ENCODE measurements at places on chromosomes 12 and 14. TPM values are rescaled to one million over a fixed set of nuclear protein-coding genes. Genes with fewer than 3 reads are reported as not detected.

Gene RIPK3
- total RNA-seq, result 1.7 TPM

DNA sequence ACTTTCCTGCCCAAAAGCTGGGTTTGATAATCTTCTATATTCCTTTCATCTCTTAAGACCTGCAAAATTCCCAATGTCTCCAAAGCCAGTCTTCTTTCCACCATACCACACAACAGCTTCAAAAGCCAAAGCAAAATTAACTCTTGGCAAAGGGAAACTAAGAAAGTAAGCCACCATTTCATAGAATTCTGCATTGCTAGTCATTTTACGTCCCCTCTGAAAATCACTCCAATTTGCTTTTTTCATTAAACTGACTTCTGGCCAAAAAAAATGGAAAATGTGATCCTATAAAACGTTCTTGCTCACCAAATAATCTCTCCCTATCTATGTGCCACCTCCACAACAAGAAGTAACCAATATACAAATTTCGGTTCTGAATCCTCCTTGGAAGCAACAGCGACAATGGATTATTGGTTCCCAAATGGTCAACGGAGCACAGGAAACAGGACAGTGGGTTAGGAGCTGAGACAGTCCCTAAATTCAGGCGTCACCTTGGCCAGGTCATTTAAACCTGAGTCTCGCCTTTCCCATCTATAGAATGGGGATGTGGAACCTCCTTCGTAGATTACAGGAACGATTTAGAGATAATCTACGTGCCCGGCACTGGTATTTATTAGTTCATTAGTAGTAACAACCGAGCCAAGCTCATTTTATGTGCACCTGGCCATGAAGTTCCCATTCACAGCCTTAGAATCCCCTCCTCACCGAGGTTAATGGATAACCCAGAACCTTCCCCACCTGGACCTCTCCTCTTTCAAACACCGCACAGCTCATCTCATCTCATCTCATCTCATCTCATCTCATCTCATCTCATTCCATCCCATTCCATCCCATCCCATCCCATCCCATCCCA, 1.2 kb downstream of the NT5DC3 start:
- DNase-seq, result no peak

DNA sequence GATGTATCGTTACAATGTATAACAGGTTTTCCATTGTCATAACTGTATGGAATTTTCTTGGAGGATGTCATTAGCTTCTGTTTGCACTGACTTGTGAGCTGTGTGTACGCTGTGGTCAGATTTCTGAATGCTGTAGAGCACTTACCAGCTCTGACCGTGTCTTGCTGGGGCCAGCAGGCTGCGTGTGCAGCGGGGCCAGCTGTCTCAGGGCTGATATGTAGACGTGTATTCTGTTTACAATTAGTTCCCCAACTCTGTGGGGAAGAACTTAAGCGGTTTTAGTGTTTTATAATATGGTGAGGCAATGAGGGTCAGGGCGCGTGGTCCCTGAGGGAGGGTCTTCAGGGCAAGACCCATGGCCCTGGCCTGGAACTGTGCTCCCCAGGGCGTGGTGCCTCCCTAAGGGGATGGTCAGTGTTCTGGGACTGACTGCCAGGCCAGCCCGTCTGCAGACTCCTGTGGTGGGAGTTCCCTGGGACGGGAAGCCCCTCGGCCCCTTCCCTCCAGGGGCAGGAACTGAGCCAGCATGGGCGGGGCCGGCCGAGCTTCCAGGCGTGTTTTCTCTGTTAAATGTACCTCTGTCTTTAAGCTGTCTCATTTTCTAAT, 18.7 kb downstream of the XRCC3 start:
- DNase-seq, result peak; percentile 68

GRCh38 chr14:45246151-45246550, 6.9 kb downstream of the MIS18BP1 start:
- DNase-seq, result no peak

- no peak for DNase-seq
Measured at GRCh38 chr12:130880411-130880885, 8.6 kb downstream of the RAN start.

Gene OR4E2
- total RNA-seq, result not detected

Gene SLC6A12
- 1.4 TPM for total RNA-seq

- DNase-seq, result no peak
Measured at GRCh38 chr14:56149995-56150394, 31.8 kb downstream of the PELI2 start.

GRCh38 chr12:11713202-11713601, 63.7 kb downstream of the ETV6 start:
- no peak for DNase-seq

- DNase-seq, result no peak
Measured at GRCh38 chr14:27686137-27686536, 1080.5 kb upstream of the FOXG1 start.

DNA sequence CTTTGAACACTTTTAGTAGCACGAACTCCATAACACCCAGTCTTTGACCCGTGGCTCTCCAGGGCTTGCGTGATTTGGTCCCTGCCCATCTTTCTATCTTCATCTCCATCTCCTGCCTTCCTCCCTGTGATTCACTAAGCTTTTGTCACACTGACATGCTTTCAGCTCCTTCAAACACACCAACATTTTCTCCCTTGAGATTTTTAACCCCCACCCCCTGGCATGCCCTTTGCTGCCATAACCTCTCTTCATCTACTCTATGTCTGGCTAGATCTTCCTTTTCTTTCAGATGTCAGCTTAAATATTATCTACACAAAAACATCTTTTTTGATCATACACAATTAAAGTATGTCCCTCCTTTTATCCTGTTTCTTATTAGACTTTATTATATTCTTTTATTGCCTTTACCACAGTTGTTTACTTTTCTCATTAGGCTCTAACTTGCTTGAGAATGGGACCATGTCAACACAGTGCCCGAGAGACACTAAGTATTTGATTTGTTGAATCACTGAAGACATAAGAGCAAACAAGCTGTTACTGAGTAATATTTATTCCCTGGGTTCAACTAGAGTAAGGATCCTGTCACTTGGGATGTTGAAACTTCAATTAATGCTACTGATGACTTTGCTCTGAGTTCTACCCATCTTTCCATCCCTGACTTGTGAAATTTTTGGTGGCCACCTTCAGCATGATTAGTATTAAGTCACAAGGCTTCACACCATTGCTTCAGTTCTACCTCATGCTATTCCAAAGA, 387.3 kb downstream of the LRIG3 start:
- no peak for DNase-seq

DNA sequence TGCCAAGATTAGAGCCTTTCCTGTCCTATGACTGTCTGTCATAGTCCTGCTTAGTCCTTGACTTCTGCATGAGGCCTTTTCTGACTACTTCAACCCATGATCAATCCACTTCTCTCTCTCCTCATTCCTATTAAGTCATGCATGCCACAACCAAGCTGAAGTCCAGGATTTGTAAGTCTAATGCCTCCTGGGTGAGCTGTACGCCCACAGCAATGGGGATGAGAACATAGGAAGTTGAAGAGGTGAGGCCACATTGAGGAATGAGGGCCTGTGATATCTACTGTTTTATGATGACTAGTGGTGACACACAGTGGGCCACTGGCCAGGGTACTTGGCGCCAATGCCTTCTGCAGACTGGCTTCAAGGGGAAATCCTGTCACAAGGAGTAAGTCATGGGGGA, 994.1 kb upstream of the TMEM132C start:
- DNase-seq, result no peak
